ENCODE measurements at places on chromosomes 6 and 20.

DNA sequence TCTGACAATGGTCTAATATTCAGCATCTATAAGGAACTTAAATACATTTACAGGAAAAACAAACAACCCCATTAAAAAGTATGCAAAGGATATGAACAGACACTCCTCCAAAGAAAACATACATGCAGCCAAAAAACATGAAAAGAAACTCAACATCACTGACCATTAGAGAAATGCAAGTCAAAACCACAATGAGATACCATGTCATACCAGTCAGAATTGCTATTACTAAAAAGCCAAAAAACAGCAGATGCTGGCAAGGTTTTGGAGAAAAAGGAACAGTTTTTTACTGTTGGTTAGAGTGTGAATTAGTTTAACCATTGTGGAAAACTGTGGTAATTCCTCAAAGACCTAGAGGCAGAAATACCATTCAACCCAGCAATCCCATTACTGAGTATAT, 339.0 kb upstream of the ADGRB3 start:
- no peak for DNase-seq

DNA sequence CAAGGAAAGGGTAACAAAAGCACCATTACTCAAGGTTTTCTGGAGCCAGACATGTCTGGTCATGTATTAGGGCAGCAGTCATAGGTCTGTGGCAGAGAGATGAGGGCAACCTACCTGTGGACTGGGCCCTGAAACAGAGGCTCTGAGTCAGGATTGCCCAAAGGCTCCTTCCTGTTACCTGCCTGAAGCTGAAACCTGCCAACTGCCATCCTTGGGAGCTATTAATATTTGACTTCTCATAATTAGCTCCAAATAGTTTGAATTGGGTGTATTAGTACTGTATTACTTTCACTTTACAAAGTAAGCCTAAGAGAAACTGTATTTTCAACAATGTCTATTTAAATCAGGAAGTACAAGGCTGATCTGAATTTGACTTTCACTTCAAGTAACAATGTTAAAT, 72.0 kb upstream of the TBX18 start:
- no peak for DNase-seq

- no peak for DNase-seq
These were observed 2.5 kb downstream of the RNF182 start for GRCh38 chr6:13927203-13927602.

GRCh38 chr6:11748591-11749210, 29.9 kb downstream of the ADTRP start:
- DNase-seq = no peak

- no peak for DNase-seq
These were observed 14.3 kb upstream of the C20orf144 start for GRCh38 chr20:33647603-33648395.

- no peak for DNase-seq
These were observed 24.2 kb downstream of the TFAP2A start for GRCh38 chr6:10390495-10391298.

DNA sequence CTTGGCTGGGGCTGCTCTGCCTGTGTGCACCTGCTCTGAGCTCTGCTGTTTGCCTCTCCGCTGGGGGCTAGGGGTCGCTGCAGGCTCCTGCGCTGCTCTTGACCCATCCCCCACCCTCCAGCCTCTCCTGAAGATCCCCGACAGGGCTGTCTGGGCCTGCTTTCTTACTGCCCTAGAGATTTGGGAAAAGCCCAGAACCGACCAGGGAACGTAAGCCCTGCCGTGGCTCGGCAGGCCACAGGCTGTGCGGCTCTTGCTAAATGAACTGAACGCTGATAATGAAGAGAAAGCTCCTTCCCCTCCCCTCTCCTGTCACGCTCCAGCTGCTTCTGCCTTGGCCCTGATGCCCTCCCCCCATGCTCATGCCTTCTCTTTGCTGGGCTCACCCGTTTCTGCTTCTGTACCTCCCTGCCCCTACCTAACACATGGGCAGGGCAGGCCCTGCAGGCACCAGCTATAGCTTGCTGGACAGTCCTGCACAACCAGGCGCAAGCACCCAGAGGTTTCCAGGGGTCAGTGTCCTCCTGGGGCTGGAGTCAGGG, 32.0 kb upstream of the PCMTD2 start:
- no peak for DNase-seq

- DNase-seq = no peak
These were observed 28.6 kb upstream of the PCMTD2 start for GRCh38 chr20:64226686-64227580.

DNA sequence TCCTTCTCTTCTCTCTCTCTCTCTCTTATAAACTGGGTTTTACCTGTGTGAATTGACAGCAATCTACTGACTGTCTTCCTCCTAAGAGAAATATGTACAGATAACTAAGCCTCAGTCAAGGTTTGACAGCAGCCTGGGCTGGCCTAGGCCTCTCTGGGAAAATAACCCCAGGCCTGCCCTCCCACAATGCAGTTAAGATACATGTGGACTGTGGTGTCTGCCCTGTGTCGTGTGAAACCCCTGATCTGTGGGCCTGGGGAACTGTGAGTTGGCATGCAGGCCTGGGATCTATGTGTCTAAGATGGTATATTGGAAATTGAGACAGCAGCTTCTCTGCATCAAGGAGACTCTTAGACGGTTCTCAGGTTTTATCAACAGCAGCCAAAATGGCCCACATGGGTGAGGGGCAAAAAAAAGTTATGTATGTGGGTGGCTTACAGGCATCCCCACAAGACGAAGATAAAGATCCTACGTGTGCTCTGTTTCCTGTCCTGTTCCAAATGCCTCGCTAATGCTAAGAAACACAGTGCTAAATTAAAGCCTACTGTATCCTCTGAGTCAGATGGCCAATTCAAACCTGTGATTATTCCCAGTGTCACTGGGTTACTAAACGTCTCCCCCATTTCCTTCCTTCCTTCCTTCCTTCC, 19.0 kb downstream of the LRFN2 start:
- DNase-seq = no peak

- no peak for DNase-seq
These were observed 92.1 kb upstream of the NEDD9 start for GRCh38 chr6:11324453-11325015.

DNA sequence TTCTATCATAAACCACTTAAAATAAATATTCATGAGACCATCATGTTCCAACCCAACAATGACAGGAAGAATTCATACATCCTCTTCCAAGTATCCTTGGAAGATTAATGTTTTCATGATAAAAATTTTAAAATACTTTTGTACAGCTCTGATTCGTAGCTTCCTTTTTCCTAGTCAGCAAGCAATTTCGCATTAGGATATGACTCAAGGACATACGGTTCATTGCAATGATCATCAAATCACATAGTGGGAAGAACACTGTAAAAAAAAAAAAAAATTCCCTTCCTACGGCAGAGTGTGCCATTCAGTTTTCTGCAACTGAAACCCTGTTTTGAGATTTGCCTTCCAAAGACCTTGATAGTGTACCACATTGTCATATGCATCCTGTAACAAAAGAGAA, 35.3 kb upstream of the GFOD1 start:
- DNase-seq = no peak

GRCh38 chr6:7899889-7900213, 10.7 kb downstream of the TXNDC5 start:
- DNase-seq = no peak

DNA sequence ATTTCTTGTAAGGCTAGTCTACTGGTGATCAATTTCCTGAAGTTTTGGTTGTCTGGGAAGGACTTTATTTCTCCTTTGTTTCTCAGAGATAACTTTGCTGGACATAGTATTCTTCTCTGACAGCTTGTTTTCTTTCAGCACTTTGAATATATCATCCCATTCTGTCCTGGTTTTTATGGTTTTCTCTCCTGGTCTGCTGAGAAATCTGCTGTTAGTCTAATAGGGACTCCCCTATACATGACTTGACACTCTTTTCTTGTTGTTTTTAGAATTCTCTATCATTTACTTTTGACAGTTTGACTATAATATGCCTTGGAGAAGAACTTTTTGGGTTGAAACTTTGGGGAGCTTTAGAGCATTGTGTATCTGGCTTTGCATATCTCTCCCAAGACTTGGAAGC, 112.5 kb downstream of the PRL start:
- DNase-seq = no peak

DNA sequence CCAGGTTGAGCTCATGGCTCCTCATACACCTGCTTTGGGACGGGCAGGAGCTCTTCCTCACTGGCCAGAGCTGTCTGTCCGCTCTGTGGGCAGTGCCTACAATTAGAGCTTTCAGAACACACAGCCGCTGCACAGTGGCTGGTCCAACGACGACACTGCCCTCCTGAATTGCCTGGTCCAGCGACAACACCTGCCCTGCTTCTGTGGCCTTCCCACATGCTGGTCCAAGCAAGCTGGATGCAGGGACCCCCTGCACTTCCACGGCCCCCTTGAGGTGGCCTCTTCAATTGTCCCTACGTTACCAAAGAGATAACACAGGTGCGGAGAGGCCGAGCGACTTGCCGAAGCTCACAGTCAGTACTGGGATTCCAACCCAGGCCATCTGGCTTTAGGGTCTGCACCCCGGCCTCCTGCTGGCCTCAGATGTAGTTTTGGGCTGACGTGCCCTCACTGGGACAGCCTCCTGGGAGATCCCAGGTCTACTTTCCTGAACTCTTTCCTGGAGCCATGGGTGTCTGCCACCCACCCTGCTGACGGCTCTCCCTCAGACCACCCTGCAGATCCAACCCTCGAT, 1.4 kb upstream of the CHRNA4 start:
- no peak for DNase-seq

GRCh38 chr20:57699395-57699794, 10.4 kb downstream of the PMEPA1 start:
- no peak for DNase-seq

DNA sequence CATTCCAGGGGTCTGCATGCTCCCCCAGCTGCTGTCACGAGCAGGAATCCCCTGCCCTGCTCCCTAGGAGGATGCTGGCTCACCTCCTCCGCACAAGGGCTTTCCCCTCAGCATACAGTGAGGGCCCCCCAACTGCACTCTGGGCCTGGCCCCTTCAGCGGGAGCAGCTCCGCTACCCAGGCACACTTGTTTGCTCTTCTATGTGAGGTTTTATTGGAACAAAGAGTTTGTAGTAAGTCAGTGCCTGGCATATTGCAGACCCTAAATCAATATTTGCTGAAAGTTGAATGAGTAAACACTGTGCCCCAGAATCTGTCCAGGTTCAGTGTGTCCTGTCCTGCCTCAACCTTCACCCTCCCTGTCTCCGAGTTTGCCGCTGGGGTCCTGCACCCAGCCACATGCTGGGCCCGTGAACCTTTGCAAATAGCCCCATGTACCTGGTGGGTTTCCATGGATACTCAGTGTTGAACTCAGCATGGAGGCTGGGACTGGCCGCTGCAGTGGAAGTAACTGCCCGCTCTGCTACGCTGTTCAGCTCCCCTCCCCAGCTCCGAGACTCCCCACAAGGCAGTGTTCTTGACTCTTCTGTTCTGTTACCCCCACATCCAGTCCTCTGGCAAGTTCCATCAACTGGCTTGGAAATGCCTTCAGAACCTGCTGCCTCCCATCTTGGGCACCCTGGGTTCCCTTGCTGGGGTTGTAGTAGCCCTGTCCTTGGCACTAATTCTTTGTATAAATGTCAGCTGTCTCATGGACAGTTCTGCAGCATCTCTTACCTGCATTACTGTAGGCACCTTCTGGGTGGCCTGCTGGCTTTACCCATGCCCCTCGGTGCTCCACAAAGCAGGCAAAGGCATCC, 15.7 kb downstream of the SLC22A1 start:
- DNase-seq = no peak

DNA sequence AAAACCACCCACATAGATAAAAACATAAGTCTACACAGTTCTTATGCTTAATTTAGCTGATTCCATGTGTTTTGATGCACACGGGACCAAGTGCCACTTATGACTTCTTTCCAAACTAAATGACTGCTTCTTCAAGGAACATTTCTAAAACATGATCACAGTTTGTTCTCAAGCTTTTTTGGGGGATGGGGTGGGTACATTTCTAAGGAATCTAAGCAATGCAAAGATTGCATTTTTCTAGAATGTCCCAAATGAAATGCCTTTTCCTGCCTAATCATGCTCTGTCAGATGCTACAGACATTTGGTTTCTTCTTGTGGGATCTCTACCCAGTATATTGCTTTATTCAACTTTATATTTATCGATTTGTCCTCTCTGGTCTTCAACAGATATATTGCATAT, 496.8 kb upstream of the JAG1 start:
- DNase-seq = no peak

- DNase-seq = no peak
These were observed 54.2 kb upstream of the ADGRF1 start for GRCh38 chr6:47096211-47096895.

GRCh38 chr6:77340331-77340730, 123.0 kb downstream of the HTR1B start:
- DNase-seq = no peak

DNA sequence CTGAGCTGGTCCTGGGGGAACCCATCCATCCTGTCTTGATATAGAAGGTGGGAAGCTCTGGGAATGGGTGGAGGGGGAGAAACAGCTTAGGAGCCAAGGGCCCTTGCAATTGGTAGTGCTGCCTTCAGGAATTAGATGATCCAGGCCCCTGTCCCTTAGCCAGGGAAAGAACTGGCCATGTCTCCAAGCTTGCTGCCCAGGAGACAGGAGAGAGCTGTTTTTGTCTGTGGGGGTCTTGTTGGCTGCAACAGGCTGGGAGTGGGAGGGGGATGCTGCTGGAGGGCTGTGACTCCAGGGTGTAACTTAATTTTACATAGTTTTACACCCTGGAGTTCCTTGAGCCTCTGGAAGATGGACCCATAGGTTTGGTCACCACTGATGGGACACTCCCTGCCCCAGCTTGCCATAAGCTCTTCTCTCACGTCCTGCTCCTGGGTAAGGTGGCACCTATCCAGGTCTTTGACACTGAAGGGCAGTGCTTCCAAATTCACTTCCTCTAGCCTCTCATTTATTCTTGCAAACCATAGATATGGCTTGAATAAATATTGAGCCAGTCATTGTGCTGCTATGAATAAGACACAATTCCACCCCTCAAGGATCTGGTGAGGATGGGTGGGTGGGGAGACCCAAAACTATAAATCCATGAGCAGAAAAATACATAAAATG, 16.8 kb downstream of the VEGFA start:
- DNase-seq = no peak

DNA sequence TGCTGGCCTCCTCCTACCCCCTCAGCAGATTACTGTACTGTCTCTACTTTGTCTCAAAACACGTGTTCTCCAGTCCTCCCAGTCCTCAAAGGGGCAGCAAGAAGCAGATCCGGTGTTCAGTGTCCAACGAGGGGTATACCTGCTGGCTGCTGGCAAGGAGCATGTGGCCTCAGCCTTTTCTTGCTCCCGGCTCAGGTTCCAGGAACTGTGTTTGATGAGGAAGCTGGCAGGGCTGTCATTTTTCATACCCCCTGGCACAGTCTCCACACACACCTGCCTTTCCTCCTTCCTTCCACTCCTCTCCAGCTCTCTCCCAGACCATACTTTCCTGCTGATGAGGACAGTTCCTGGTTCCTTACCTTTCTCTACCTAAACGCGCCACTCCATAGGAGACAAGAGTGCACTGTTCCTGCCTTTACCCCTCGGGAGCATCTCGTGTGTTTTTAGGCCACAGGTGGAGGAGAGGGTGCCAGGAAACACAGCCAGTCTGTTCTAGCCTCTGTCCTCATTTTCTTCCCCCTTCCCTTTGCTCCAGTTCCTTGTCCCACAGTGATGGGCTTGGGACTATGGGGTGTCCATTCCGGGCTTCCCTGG, 77.2 kb downstream of the SSR1 start:
- DNase-seq = no peak

GRCh38 chr6:140907235-140907634, 1225.5 kb upstream of the GJE1 start:
- no peak for DNase-seq

- no peak for DNase-seq
These were observed 122.6 kb upstream of the PLCB4 start for GRCh38 chr20:8946036-8946940.

Measured in D341Med (cell line).